Caki2 (cell line): ENCODE measurements at places on chromosomes 12 and 14.

DNA sequence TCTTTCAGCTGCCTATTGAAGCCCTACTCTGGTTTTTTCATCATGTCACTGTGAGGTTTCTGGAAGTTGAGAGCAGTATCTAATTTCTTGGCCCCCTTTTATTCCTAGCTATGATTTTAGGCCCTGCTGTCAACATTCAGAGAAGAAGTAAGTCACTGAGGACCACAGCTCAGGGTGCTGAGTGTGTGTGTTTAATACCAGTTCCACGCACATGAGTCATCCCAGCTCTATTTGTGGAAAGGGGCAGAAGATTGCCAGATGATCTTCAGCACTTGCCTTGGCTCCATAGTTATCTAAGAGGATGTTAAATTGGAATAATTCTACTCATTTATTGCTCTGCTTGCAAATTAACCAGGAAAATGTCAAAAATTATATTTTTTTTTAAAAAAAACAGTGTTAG, 65.5 kb upstream of the SLC38A4 start:
- DNase-seq, result no peak

- DNase-seq, result peak; percentile 94
Observed at GRCh38 chr12:6372403-6373003, 2.9 kb downstream of the SCNN1A start.

GRCh38 chr12:132170094-132170636, 25.9 kb downstream of the NOC4L start:
- DNase-seq, result peak; percentile 43

- no peak for DNase-seq
Observed at GRCh38 chr14:103846543-103847450, 578 bp downstream of the PPP1R13B start.

GRCh38 chr12:107090711-107091110, 2.6 kb downstream of the CRY1 start:
- no peak for DNase-seq

GRCh38 chr12:121789800-121790728, 3.4 kb downstream of the RHOF start:
- DNase-seq, result peak; percentile 85

DNA sequence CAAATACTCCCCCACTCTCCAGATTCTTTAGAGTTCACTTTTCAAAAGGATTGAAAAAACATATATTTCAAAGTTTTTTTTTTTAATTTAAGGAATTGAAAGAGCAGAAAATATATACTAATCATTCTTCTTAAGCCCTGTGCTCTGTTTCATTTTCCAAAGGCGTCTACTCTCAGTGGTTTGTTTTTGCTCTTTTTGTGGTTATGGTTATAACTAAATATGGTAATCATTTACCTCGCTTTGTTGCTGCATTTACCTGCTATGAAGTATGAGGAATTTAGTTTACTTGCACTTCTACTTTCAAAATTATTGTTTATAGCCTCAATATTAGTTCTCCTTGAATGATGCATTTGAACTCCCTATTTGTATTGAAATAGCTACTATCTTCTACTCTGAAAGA, 55.9 kb upstream of the LRRK2 start:
- DNase-seq, result no peak

DNA sequence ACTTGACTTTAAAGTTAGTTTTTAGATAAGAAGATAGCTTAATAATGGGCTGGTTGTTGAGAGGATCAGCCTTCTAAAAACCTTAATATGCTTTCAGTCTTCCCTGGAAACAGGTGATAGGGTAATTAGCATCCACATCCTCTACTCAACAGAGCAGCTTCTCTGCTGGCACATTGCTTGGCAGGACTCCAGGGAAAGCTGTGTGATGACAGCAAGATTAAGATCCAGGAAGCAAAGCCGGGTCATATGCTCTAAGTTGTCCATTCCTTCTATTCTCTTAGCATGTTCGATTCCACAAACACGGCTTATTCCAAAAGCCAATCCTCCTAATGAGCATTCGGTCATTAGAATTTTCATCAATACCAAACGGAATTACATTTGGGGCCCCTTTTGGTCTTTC, 87.0 kb downstream of the HMGA2 start:
- DNase-seq, result peak; percentile 71

DNA sequence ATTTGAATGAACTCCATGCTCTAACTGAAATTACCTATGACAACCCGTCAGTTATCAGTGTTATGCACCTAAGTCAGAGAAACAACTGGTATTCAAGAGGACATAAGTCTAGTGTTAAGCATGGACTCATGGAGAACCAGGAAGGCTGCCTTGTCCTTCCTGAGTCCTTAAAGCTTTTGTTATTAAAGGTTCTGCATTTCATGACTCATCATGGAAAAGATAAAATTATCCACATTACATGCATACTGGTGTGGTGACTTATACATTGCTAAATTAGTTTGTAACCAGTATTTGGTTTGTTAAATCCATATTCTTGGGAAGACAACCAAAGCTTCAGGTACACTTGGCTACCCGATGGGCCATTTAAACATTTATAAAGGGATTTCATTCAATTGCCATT, 6.5 kb upstream of the OR4E1 start:
- DNase-seq, result no peak

- DNase-seq, result peak; percentile 13
Observed at GRCh38 chr12:28998662-28999120, 150.4 kb upstream of the FAR2 start.

DNA sequence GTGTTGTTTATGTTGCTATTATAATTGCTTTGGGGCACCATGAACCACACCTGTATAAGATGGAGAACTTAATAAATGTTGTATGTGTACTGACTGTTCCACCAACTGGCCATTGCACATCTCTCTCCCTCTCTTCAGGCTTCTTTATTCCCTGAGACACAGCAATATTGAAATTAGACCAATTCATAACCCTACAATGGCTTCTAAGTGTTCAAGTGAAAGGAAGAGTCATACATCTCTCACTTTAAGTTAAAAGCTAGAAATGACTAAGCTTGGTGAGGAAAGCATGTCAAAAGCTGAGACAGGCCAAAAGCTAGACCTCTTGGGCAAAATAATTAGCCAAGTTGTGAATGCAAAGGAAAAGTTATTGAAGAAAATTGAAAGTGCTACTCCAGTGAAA, 373.3 kb downstream of the RGS6 start:
- DNase-seq, result no peak
